ENCODE measurements at places on chromosomes 5 and 9. TPM values are rescaled to one million over a fixed set of nuclear protein-coding genes. Genes with fewer than 3 reads are reported as not detected.

CLIC3 gene
- total RNA-seq = not detected

TYRP1 gene
- under 0.01 TPM for total RNA-seq

HAVCR1 gene
- total RNA-seq = not detected

HACD4 gene
- 0.44 TPM for total RNA-seq

FSTL4 gene
- total RNA-seq = not detected

PSMD5 gene
- total RNA-seq = 23.9 TPM

CCL27 gene
- 0.16 TPM for total RNA-seq

FAM78A gene
- 5.3 TPM for total RNA-seq

TMEM232 gene
- total RNA-seq = 0.63 TPM

LTC4S gene
- total RNA-seq = not detected

SMIM33 gene
- total RNA-seq = not detected

MEIKIN gene
- total RNA-seq = not detected

DNAJB5 gene
- total RNA-seq = 4.8 TPM

PDZD2 gene
- total RNA-seq = 7.0 TPM

LMBRD2 gene
- 12.1 TPM for total RNA-seq

All from bladder microvascular endothelial cell (primary cell).